Stimulated activated CD4-positive, alpha-beta T cell treated with anti-CD3 and anti-CD28 coated beads, Interleukin-15, amount 100 ng/mL, for 24 hours (primary cell): ENCODE measurements at places on chromosomes 3 and 15.

DNA sequence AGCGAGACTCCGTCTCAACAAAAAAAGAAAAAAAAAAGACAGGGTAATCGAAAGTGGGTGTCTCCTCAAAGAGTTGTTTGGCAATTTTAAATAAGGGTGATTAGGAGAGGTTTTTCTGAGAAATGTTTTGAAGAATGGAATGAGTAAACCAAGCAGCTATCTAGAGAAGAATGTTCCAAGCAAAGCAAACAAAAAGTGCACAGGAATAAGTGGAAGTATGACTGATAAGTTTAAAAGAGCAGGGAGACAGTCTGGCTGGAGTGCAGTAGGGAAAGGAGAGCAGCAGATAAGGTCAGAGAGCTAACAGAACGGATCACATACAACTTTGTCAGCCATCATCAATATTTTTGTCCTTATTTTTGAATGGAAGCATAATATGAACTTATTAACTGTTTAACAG is 853.5 kb downstream of the TUSC7 start:
- DNase-seq: no peak

- DNase-seq: no peak
Observed at GRCh38 chr15:88622605-88622975, 1.4 kb downstream of the AEN start.

GRCh38 chr15:76776480-76776879 is 128.7 kb downstream of the SCAPER start:
- DNase-seq: peak; percentile 15

GRCh38 chr3:183551930-183552329 is 3.6 kb downstream of the KLHL6 start:
- peak; percentile 63 for DNase-seq

- no peak for DNase-seq
Observed at GRCh38 chr3:143135150-143135549, 15.6 kb downstream of the CHST2 start.

- DNase-seq: no peak
Observed at GRCh38 chr3:63642488-63642887, 10.0 kb upstream of the SNTN start.

DNA sequence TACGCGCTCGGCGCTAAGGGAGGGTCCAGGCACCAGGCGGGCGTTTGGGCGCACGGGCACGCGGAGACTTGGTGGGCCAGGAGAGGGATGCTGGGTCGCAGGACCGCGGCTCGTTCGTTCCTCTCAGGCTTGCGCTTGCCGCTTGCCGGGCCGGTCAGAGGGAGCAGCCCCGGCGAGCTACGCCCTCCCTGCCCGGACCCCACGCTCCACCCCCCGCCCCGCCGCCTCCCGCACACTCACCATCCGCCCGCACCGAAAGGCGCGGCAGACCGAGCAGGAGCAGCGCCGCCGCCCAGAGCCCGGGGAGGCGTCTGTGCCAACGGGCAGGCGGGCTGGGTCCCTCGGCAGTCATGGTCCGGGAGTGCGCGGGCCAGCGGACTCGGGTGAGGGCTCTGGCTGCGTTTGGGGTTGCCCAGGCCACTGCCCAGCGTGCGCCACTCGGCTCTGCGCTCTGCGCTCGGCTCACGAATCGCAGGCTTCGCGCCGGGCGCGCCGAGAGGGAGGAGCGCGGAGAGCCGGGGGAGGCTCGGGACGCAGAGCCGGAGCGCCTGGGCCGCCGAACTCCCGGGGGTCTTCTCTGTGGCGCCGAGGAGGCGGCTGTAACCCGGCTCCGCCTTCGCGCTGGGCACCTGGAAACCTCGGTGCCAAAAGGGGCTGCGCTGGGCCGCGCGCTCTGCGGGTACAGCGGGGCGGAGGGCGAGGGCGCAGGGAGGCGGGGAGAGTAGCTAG is at the start of gene SUSD5:
Gene SUSD5 (minus strand): TSS at position 365 of the 729 bp plus-strand sequence. CDS start 13 bp downstream, at position 352.
- DNase-seq: peak; percentile 14

- no peak for DNase-seq
Observed at GRCh38 chr3:149340310-149340933, 7.0 kb upstream of the TM4SF18 start.

GRCh38 chr3:126401611-126402160 is 7.0 kb downstream of the CFAP100 start:
- no peak for DNase-seq

DNA sequence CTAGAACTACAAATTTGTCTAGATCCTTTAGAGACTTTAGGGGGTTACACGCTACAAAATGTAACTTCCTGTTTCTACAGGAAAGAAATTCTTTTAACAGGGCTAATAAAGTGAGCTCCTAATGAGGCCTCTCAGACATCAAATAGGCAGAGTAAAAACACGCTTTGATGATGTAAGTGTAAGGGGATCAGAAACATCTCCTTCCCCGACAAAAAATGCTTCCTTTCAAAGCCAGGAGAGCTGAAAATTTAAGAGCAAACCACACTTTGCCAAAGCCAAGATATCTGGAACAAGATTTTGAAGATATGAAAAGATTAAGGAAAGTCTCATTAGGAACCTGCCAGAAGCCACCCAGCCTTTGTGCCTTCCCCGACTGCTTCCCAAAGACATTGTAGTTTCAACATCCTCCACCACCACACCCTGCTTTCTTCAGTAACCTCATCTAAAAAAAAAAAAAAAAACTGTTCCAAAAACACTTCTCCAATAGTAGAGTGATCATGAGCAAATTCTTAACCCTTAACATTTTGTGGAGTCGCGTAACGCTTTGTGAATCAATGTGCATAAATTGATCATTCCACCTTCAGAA is 505.0 kb upstream of the THBS1 start:
- no peak for DNase-seq

DNA sequence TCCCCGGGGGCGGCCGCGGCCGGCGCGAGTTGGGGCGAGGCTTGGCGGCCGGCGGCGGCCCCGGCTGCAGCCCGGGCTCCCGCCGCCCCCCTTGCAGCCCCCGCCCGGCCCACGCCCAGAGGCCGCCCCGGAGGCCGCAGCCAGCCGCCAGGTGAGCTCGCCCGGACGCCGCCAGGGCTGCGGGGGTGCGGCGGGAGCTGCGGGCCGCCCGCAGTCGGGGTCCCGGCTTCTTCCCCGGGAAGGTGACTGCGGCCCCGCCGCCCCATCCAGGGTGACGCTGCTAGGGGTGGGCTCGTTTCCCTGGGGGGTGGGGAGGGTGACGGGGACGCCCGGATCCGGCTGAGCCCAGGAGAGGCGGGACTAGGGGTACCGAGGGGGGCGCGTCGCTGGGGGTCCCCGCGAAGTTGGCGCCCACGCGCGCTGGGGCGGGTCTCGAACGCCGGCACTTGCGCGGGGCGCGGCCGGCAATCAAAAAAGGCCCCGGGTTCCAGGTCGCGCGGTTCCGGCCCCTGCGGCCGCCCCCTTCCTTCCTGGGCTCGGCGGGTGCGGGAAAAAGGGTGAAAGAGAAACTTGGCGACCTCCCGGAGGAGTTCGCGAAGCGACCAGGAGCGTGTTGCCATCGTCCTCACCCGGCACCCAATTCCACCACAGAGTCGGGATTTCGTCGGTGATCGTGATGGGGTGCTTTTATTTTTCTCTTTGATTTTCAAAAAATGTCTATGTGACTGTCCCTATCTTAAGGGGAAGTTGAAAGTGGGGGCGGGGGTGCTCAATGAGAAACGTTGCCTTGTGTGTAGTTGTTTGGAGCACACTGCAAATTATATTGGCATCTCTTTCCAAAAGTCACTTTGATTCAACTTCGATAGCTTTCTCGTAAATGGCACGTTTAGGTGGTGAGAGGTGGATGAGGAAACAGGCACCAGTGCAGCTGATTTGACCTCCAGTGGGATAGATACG is 619 bp downstream of the ATXN7 start:
- DNase-seq: peak; percentile 64

DNA sequence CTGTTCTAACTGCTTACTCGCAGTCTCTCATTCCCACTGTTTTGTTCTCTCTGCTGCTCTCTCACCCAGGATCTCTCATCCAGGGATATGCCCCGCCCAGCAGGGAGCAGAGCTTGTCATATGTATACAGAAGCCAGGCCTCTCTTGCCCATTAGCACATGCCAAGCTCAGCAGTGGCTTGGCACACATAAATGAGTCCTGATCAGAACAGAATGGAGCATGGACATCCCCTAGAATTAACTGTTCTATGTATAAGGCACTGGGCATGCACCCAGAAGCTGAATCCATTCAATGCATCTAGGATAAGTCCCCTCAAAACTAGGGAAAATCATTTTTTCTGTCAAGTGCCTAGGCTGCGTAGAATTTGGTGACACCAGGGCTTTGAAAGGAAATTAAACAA is 61.6 kb downstream of the IGSF11 start:
- no peak for DNase-seq

DNA sequence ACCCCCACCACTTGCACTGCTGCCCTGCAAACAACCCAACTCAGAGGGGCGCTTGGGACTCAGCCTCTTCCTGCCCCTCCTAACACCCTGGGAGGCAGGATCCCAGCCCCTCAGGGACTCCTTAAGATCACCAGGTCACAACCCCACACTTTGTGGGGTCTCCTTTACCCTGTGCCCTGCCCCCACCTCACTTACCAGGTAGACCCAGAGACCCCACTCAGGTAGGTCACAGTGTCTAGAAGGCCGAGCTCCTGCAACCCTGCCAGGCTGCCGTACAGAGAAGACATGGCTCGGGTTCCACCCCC is 9.1 kb downstream of the PLA2G4F start:
- DNase-seq: no peak

GRCh38 chr15:80942746-80943565 is 46.7 kb downstream of the MESD start:
- DNase-seq: no peak

- no peak for DNase-seq
Observed at GRCh38 chr3:53478166-53478830, 16.1 kb upstream of the CACNA1D start.
